Stimulated activated CD4-positive, alpha-beta T cell treated with anti-CD3 and anti-CD28 coated beads, Interleukin-1b, Interleukin-23, amount 100 ng/mL, for 24 hours (primary cell): ENCODE measurements at places on chromosomes 2 and 18.

GRCh38 chr2:58870704-58871103 is 629.6 kb upstream of the FANCL start:
- DNase-seq, result no peak

DNA sequence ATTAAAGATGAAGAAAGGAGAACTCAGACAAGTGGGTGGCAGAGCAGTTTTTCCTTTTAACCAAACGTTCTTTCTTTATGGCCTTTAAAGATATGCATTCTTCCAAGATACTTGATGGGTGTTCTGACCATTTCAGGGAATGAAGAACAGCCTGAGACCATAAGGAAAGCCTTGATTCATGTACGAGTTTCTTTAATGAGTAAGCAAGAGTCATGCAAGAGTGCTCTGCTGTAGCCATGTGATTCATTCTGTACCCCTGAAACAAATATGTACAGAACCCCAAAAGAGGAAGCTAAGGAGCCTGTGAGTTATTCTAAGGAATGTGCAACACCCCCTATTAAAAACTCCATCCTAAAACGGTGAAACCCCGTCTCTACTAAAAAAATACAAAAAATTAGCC is 372.8 kb downstream of the MTX2 start:
- no peak for DNase-seq

DNA sequence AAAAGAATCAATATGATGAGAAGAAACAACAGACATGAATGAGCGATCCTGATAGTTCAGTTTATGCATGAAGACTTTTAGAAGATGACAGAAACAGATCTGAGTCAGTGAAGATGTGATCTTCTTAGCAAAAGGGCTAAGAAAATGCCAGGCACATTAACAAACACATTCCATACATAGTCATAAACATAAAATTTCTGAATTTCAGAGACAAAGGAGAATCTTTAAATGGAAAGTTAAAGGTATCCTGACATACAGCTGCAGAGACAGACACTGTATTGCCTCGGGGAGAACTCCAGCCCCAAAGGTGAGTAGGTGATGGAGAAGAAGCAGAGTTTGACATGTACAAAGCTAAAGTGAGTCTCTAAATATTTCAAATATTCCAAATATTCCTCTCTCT is 40.6 kb upstream of the FN1 start:
- no peak for DNase-seq

GRCh38 chr2:82826437-82826836 is 1632.6 kb downstream of the SUCLG1 start:
- no peak for DNase-seq

GRCh38 chr18:41131050-41131449 is 824.0 kb upstream of the PIK3C3 start:
- no peak for DNase-seq

GRCh38 chr2:143390171-143390570 is 261.0 kb downstream of the ARHGAP15 start:
- no peak for DNase-seq

GRCh38 chr2:143830476-143830875 is 689.4 kb downstream of the ZEB2 start:
- DNase-seq, result no peak

DNA sequence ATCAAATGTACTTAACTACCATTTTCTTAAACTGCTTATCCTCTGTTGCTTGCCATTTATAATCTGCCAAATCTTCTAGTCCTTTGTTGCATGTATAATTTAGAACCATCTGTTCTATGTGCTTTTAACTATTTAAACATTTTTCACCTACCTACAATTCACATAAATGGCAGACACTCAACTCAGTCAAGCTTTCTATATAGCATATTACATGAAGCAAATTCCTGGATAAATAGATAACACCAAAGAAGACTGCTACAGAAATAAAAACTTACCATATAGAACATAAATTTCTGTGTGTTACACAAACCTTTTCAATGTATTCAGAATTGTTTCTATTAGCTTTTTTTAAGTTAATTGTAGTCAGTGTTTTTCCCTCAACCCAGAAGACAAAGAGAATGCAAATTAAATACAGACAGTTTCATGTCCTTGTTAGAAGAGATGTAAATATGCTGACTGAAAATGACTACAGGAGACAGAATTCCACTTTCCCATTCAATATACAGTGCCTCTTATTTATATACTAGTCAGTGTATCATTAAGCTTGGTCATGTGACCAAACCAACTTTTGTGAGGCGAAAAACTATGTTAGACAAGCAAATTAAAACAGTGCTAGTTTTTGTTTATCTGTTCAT is 2.6 kb downstream of the BAZ2B start:
- DNase-seq, result no peak

- no peak for DNase-seq
These were observed 62.6 kb upstream of the FN1 start for GRCh38 chr2:215498431-215498830.

GRCh38 chr2:234235191-234235590 is 184.7 kb downstream of the SPP2 start:
- no peak for DNase-seq

DNA sequence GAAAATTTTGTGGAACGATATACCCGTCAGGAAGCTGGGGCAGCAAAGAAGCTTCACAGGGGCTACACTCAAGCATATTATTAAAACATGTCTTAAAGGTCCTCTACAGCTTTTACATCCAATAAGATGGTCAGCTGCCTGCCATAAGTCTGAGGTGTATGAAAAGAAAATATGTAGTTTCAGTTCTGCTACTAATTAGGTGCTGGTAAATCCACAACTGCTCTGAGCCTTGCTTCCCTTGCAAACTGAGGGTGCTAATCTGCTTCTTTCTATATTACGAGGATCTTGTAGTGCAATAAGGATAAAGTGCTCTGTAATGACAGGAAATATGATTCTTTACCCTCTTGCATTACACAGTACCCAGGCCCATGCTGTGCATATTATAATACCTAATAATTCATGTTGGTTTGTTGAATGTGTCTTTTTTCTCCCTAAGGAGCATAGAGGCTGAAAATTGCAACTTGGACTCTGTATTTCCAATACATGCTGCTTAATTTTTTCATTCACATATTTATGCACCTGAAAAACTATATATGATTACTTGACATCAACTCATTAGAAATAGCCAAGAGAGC is 14.5 kb upstream of the SLC8A1 start:
- DNase-seq, result no peak

DNA sequence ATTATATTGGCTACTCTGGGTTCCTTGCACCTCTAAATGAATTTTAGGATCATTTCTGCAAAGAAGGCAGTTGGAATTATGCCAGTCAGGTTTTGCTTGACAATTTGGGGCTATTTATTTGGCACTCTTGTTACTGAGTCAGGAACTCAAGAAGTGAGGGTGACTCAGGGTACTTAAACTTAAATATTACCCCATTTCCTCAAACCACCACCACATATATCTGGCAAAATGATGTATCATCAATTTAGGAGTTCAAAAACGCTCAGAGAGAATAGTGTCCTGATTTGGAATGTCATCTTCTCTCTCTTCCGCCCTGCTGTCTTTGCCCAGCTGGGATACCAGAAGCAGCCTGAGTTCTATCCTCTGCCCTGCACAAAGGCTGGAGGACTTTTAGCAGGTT is 2.4 kb upstream of the THNSL2 start:
- DNase-seq, result no peak

DNA sequence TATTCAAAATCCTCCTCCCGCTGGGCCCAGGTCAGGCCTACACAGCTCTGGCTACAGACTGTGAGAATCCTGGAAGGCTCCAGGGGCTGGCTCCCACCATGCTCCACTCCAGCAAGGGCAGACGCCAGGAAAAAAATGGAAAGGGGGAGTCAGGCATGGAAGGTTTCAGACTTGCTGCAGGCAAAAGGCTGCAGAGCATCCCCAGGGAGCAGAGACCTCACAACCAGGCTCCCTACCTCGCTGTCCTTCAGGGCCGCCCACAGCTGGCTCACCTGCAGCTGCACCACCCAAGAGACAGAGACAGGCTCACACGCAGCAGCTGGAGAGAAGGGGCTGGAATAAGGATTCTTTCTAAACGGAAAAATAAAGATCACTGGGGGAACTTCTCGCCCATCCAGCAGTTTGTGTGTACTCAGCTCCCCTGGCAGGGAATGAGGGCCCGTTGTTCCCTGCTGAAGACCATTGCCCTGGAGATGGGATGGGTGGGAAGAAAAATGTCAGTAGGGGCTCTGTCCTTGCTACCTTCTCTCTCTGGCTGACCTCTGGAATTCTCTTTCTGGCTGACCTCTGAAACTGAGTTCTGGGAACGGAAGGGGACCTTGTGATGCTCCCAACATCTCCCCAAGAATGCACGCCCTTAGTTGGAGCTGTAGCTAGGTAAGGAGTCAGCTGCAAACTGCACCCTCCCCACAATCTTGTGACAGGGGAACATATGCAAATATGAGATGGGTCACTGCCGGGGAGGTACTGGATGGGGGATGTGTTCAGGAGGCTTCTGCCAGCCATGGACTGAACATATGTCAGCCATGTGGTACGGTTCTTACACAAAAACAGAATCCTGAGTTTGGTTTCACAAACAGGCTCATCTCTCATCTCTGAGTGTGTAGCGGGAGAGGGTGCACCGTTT is 34.5 kb downstream of the BCL2 start:
- no peak for DNase-seq

- no peak for DNase-seq
These were observed 639.8 kb downstream of the TMEM182 start for GRCh38 chr2:103401621-103402020.

GRCh38 chr2:236051806-236052205 is 116.4 kb downstream of the GBX2 start:
- DNase-seq, result no peak

GRCh38 chr2:127700527-127701192 is 637 bp upstream of the SFT2D3 start:
- DNase-seq, result no peak

- no peak for DNase-seq
These were observed 686.9 kb upstream of the NRXN1 start for GRCh38 chr2:51718881-51719280.

DNA sequence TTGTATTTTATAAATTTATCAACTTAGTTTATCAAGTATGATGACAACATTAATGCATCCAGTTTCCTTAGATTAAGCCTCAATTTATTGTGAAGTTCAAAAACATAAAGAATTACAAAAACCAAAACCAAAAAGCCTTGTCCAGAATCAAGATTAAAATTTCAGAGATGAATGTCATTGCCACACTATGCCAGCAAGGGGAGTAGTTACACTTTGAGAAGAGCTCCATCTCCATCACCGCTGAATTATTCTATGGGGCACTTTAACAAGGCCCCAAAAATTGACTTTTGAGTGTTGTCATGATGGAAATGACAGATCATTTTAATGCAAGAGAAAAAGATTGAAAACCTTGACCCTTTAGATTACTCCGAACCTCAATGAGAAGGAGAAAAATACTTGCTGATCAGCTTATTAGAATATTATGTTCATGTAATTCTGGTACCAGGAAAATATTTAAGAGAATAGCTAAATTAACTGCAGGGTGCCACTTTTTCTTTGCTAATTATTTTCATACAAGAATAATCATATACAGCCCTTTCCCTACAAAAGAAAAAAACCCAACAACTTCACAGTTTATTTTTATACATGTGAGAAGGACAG is 152.5 kb upstream of the AQP4 start:
- DNase-seq, result no peak

GRCh38 chr18:76565238-76566173 is 70.5 kb upstream of the ZNF516 start:
- DNase-seq, result no peak

DNA sequence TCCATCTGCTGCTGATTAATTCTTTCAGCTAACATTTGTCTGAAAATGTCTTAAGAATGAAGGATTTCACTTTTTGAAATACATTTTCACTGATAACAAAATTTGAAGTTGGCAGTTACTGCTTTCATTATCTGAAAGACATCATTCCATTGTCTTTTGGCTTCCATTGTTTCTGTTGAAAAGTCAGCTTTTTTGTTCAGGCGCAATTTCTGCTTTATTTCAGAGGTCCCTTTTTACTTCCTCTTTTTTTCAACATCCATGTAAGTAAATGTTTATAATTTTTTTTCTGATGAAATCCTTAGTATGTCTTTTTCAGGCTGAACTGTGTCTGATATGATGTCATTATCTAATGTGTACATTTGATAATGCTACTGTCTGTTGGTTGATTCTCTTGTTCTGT is 184.2 kb downstream of the RND3 start:
- DNase-seq, result no peak

GRCh38 chr2:218323526-218324472 is 31.5 kb upstream of the TMBIM1 start:
- DNase-seq, result no peak

DNA sequence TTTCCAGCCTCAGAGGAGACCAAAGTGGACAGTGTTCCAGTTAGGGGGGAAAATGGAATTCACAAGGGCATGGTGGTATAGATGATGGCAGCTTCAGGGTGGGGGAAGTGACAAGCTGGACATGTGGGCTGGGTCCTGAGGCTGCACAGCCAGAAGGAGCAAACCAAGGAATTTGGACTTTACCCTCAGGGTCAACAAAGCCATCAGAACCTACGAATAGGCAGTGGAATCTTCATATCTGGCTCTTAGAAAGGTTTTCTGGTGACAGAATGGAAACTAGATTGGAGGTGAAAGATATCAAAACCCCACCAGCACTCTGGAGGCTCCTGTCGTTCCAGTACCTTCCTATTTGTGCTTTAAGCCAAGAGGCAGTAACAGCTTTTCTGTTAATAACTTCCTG is 127.1 kb downstream of the SETBP1 start:
- DNase-seq, result no peak

GRCh38 chr2:54459037-54459441 is 2.9 kb downstream of the SPTBN1 start:
- DNase-seq, result no peak

GRCh38 chr2:195587966-195588365 is 69.1 kb upstream of the SLC39A10 start:
- DNase-seq, result no peak

- DNase-seq, result no peak
These were observed 10.5 kb upstream of the INSIG2 start for GRCh38 chr2:118077636-118078247.

DNA sequence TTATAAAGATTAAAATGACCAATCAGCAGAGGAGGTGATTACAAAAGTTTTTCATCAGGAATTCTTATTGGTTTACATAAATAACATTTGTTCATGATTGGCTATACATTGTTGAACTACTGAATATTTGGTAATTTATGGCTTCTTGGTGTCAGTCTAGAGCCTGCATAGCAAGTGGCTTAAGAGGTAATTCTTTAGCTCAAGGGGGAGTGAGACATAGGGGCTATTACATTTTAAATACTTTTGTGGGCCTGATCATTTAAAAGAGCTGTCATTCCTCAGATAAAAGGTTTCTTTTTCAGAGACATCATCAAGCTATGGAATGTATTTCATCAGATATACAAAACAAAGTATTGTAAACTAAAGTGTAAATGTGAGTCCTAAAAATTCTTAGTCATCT is 373.8 kb downstream of the EPHA4 start:
- DNase-seq, result no peak

GRCh38 chr2:129160879-129161278 is 818.6 kb upstream of the RAB6C start:
- DNase-seq, result no peak

GRCh38 chr2:108916796-108917421 is 72.1 kb downstream of the EDAR start:
- DNase-seq, result no peak

DNA sequence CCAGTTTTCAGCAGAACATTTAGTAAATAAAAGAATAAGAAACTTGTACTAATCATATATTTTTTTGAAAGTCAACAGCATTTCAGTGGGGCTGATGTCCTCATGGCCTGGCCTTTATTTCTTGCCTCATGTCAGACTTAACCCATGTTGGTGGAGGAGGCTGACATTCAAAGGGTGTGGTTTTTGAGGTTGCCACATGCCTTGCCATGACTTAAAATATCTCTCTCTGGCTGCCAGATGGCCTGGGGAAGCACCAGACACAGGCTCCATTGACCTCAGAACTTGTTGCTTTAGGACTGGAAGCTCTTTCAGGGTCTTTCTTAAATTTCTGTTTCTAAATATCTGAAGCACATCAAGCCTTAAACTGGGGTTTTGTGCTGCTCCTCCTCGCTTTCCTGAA is 32.5 kb upstream of the CD28 start:
- DNase-seq, result no peak
